ENCODE measurements at places on chromosomes 12 and 14.

- DNase-seq, result no peak
These were observed 36.2 kb upstream of the APPL2 start for GRCh38 chr12:105272152-105272551.

GRCh38 chr14:104741803-104742251 is 11.1 kb upstream of the SIVA1 start:
- DNase-seq, result no peak

GRCh38 chr12:95790917-95791849 is 619 bp upstream of the NTN4 start:
- DNase-seq, result no peak

GRCh38 chr12:110371408-110372055 is 32.0 kb downstream of the ANAPC7 start:
- DNase-seq, result peak; percentile 89

GRCh38 chr12:131825146-131825892 is 2.9 kb upstream of the MMP17 start:
- DNase-seq, result no peak

All from NCI-H187 (cell line).